ENCODE measurements at places on chromosomes 5 and 9.

GRCh38 chr5:100539519-100539918, 4.3 kb downstream of the FAM174A start:
- no peak for DNase-seq

DNA sequence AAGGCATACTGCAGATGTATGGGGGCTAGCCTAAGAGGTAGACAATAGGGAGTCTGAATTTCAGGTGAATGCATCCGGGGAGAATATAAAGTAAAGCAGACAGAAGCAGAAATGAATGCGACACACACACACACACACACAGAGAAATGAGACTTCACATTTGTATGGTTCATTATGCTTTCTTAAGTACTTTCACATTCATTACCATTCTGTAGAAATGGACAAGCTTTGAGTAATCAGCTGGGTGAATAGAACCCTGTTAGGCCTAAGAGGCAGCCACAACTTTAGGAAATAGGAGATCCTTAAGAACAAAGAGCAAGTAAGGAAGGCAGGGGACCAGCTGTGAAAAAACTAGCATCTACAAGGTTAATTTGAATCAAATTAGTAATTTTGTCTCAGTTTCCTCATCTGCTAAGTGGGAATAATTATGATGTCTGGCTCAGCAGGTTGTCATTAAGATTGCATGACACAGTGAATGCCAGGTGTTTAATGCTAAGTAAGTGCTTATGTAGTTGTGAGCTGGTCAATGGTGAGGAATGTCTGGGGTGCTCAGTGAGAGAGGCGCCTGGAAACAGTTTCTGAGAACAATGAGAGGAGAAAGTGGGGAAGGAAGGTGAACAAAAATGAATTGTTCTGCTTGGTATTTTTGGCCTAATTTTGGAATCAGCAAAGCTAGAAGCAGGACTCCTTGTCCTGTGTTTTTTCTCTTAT, 265.8 kb upstream of the CLINT1 start:
- no peak for DNase-seq

DNA sequence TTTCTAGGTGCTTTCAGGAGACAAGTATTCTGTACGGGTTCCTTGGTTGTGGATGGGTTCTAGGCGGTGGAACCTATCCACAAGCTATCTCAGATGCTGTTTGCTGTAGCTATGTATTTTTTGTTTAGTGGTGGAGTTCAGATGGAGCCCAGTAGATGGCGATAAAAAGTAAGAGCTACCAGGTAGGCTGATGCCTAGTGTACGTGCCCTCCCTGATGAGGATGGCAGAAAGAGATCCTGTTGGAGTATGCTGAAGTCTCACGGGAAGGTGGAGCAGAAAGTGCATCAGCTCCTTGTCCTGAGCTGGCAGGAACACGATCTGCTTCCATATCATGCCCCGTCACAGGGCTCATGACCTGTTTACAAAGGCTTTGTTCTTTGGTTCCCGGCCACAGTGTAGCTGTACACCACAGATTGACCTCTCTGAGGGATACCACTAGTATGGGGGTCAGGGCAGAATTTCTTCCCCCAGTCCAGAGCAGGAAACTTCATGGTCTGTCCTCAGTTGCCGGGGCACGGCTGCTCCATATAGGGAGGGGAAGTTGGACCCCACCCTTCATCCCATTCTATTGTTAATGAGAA, 12.6 kb upstream of the UGT3A2 start:
- DNase-seq: no peak

DNA sequence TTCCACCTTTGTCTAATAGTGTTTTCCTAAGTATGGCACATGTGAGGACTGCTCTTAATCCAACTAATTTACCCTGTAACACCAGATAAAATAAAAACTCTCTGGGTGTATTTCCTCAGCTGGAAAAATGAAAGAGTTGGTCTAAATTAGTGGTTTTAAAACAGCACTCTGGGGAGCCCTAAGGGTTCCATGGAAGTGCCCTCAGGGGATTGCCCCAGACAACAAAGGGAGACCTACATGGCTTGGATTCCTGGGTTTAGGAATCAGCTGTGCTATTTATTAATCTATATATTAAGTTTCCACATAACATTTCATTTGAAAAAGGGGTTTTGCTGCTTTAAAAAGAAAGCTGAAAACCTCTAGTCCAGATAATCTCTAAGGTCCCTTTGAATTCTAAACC, 20.2 kb downstream of the ADAMTS6 start:
- no peak for DNase-seq

- no peak for DNase-seq
Measured at GRCh38 chr9:83440641-83441040, 97.6 kb downstream of the FRMD3 start.

GRCh38 chr5:95715799-95716461, 15.2 kb upstream of the RHOBTB3 start:
- DNase-seq: no peak

- DNase-seq: no peak
Measured at GRCh38 chr9:137705906-137706305, 87.1 kb downstream of the EHMT1 start.

- no peak for DNase-seq
Measured at GRCh38 chr5:167284222-167284890, 1007.1 kb upstream of the WWC1 start.

- DNase-seq: no peak
Measured at GRCh38 chr9:29311221-29311620, 1737.9 kb upstream of the C9orf72 start.

DNA sequence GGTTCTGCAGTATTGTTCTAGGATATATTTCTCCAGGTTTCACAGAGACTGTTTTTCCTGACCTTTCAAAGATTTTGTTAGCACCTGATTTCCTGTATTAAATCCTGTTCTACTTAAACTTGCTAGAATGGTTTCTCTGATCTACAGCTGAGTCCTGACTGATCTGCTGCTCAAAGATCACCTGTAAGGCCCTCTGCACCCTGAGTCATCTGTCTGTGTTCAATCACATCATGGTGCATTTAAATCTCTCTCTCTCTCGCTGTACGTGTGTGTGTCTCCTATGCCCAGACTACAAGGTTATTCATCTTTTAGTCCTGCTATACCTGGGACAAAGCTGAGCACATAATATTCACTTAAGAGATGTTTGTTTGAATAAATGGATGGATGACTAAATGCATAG, 13.3 kb upstream of the C5orf63 start:
- DNase-seq: no peak

DNA sequence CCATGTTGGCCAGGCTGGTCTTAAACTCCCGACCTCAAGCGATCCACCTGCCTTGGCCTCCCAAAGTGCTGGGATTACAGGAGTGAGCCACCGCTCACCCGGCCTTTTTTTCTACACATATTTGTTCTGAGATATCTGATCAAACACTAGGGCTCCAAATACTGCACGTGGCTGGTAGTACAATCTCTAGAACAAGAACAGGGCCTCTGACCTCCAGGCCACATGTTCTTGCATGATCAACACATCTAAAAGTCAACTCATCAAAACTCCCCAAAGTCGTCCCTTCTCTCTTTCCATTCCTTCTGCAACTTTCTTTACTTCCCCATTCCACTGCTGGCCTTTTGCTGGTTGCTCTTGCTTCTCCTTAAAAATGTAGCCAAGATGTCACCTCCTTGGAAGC, 113.3 kb upstream of the LHFPL2 start:
- no peak for DNase-seq

GRCh38 chr5:113253037-113253436, 181.8 kb downstream of the TSSK1B start:
- no peak for DNase-seq

DNA sequence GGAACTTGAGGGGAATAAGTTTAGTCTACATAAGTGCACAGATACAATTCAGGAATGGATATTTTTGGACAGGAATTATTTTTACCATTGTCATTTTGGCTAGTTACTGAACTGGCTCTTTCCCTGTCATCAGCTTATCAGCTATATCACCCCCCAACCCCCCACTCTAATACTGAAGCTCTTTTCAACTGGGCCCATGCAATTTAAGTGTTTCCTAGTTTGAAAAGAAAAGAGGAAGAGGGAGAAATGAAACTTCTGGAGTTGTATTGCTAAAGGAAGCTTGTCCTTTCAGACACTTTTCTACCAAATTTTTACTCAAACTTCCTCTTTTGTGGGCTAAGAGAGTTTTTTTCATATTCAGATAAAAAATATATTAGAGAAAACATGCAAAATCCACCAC, 18.5 kb upstream of the TIMD4 start:
- DNase-seq: no peak

- DNase-seq: no peak
Measured at GRCh38 chr9:89664896-89665329, 60.1 kb downstream of the GADD45G start.

- no peak for DNase-seq
Measured at GRCh38 chr5:96432216-96433065, 607 bp downstream of the PCSK1 start.

- DNase-seq: no peak
Measured at GRCh38 chr5:107957051-107957450, 286.3 kb upstream of the EFNA5 start.

DNA sequence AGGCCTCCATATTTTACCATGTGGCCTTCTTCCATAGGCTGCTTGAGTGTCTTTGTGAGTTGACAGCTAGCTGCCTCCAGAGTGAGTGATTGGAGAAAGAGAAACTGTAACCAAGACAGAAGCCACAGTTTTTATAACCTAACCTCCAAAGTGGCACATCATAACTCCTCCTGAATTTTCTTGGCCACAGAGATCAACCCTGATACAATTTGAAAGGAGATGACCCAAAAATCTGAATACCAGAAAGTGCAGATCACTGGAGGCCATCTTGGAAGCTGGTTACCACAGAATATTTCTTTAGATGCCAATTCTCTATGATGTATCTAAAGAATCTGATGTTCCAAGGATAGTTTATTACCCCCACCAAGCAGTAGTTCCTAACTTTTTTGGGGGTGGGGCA, 254.3 kb upstream of the PDE4D start:
- DNase-seq: no peak

DNA sequence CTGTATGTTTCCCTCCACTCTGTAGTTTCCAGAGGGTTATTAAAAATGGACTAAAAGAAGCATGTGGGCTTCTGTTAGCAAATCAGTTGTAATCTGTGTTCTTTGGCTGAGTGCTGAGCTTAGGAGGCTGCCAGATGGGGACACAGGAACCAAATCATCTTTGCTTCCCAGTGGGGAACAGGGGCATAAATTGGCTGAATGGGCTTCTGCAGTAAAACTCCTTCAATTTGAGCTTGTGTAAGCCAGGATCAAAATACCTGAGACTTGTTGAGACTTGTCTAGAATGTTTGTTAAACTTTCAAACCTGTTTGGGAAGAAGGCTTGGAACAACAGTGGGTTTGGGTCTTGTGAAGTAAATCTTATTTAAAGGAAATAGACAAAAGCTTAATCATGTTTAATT, 32.2 kb upstream of the TNFAIP8 start:
- DNase-seq: no peak

DNA sequence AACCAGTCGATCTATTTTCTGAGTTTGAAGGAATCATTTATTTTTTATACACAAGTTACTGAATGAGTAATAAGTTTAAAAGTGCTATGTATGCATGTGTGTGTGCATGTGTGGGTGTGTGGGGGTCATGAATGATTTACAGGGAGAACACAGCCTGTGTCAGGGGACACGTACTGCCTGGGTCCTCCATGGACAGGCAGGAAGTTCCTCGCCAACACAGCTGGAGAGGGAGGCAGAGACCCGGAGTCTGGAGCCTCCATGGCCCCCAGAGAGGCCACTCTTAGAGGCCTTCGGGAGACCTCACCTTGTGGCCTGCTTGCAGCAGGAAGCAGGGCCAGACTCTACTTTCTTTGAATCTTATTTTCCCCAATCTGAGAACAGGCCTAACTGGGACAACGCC, 144.7 kb downstream of the GABBR2 start:
- no peak for DNase-seq

DNA sequence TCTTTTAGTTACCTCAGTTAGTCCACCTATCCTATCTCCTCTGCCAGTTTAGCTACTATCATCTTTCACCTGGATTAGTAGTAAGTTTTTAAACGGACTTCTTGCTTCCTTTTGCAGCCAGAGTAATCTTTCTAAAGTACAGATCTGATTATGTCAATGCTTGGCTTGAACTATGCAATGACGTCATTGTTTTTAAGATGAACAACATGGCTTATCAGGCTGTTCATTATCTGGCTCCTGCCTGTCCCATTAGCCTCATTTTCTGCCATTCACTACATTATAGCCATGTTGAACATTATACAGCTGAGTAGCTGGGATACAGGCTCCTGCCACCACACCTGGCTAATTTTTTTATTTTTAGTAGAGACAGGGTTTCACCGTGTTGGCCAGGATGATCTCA, 98.7 kb downstream of the RANBP17 start:
- no peak for DNase-seq

GRCh38 chr9:2285416-2286332, 270.5 kb downstream of the SMARCA2 start:
- no peak for DNase-seq

- no peak for DNase-seq
Measured at GRCh38 chr5:108670591-108671289, 77.0 kb upstream of the FER start.

DNA sequence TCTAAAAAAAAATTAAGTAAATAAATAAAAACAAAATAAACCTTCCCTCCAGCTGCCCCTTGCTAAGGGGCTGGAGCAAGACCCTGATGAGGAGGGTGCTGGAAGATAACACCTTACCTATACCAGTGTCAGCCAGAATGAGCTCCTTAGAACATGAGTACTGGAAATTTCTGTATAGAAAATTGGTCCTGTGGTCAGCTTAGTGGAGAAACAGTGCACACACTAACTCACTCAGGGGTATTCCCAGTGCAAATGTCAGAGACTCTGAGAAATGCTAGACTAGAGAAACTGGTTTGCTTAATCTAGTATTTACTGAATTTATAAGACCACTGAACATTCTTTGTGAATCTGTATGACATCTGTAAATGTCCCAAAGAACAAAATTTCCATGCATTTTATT, 62.1 kb upstream of the CTXN3 start:
- DNase-seq: no peak

All from stimulated activated CD4-positive, alpha-beta T cell treated with anti-CD3 and anti-CD28 coated beads, Interleukin-12 subunit alpha, Interleukin-12 subunit beta, amount 100 ng/mL, for 48 hours (primary cell).